ENCODE measurements at places on chromosomes 2 and 18.

DNA sequence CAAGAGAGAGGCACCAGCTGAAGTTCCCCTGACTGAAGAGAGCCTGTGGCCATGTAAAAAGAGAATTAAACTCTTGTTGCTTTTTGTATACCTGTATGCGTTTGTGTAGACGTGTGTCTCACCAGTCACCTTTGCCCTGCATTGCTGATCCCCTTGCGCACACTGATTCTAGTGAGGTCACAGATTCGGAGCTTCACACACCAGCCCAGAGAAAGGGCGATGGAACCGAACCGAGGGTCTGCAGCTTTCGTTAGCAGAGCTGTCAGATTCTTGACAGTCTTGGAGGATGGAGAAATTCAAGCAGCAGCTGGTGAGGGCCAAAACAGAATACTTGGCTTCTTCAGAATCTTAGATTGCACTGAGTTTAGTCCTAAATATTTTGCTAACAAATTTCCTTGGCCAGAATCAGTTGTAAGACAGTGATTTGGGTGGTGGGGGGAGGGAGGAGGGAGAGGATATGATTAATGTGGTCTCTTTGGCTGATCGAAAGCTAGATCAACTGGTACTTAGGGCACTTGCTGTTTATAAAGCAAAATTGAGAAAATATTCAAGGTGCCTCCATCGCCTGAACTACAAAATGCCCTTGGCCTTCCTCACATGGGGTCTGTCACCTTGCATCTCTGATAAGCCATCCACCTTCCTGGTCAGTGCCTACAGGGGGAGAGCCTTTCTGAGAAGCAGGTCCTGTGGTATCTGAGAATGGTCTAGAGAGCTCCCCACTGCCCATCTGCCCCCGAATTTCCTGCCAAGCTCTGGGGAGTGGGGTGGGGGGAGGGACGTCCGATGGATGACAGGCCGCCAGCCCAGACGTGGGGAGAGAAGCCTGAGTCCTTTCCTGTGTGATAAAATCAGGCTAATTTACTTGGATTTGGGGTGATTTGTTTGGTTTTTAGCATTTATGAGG, 123.5 kb downstream of the CABLES1 start:
- no peak for DNase-seq

DNA sequence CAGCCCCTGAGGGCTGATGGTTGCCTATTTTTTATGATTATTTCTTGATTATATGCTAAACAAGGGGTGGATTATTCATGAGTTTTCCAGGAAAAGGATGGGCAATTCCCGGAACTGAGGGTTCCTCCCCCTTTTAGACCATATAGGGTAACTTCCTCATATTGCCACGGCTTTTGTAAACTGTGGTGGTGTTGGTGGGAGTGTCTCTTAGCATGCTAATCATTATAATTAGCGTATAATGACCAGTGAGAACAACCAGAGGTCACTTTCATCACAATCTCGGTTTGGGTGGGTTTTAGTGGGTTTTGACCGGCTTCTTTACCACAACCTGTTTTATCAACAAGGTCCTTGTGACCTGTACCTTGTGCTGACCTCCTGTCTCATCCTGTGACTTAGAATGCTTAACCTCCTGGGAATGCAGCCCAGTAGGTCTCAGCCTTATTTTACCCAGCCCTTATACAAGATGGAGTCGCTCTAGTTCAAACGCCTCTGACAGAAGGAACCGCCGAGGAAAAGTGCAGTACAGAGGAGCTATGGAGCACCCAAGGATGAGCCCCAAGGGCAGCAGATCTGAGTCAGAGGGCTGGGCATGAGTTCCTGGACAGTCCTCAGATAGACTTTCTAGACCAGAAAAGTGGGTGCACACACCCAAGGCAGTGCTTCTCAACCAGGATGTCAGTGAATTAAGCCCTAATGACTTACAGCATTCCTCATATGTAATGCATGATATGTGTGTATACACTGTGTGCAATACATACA, 37.1 kb upstream of the ASAP2 start:
- DNase-seq = no peak

DNA sequence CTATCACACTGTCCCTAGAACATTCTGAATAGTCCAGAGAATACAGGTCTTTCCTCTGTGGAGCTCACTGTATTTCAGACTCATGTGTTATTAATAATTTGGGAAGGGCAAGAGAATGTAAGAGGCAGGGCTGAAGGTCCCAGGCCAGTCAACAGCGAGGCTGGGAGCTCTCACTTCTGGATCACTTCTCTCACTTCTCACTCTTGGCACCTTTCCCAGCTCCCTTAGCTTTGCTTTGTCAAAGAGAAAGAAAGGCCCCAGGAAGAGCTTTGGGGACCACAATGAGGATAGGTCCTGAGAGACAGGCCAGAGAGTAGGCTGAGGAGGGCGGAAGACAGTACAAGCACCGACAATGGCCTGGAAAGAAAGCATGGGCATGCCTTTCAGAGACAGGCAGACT, 11.2 kb downstream of the EFR3B start:
- DNase-seq = no peak

DNA sequence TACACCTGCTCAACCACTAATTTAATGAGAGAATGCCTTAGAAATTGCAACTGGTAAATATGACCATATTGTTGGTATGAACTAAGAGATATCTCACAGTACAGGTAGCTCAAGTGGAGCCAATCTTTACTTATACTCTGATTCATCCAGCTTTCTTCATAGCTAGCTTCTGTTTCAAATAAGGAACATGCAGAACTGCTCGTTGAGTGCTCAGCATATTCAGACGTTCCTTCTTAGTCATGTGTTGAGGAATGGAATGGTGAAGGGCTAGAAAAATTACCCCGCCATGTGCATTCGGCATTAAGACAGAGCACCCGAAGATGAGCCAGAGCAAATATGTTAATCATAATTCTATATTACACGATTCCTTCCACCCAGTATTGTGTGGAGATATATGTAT, 144.0 kb upstream of the VRK2 start:
- DNase-seq = no peak

DNA sequence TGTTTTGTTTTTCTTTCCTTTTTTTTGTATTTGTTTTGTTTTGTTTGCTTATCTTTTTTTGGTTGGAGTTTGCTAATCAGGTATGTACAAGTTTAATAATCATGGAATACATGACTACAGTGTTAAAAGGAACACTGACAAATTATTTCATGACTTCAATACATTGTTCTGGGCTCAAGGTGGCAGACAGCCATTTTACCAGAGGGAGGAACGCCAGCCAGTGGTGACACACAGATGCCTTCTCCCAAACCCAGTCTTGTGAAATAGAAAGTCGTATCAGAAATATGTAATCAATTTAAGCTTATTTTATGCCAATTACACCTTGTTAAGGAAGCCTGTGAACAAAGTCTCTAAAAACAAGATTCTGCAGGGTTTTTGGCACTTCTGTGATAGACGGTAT, 264.0 kb upstream of the EPHA4 start:
- DNase-seq = no peak

DNA sequence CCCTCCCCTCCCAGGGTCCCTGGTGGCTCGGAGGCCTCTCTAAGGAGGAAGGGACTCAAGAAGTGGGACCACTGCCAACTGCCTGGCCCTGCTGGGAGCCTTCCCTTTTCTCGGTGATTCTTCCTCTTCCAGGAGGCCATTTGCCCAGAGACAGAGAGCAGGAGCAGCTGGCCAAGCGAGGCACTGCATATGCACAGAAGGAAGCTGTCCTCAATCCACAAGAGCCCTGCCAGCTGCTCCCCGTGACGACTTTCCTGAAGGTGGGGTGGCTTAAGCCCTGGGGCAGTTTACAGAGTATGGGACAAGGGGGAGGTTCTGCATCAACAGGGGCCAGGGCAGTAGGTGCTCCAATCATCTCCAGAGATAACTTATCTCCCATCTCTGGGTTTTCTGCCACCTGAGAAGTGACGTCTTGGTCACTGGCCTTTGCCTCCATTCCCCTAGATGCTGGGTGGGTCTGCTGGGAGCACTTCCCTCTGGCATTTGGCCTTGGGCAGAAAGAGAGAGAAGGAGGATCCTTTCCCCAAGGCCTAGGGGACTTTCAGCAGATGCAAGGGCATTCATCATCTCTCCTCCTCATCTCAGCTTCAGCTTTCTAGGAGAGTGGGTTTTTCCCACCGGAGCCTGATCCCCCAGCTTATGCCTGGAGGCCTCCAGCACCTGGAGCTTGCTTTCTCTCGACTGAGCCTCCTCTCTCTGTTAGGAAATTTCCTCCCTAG, 28.5 kb downstream of the CIB4 start:
- peak; percentile 6 for DNase-seq

- no peak for DNase-seq
Observed at GRCh38 chr2:224798180-224798579, 82.0 kb upstream of the CCDC195 start.

DNA sequence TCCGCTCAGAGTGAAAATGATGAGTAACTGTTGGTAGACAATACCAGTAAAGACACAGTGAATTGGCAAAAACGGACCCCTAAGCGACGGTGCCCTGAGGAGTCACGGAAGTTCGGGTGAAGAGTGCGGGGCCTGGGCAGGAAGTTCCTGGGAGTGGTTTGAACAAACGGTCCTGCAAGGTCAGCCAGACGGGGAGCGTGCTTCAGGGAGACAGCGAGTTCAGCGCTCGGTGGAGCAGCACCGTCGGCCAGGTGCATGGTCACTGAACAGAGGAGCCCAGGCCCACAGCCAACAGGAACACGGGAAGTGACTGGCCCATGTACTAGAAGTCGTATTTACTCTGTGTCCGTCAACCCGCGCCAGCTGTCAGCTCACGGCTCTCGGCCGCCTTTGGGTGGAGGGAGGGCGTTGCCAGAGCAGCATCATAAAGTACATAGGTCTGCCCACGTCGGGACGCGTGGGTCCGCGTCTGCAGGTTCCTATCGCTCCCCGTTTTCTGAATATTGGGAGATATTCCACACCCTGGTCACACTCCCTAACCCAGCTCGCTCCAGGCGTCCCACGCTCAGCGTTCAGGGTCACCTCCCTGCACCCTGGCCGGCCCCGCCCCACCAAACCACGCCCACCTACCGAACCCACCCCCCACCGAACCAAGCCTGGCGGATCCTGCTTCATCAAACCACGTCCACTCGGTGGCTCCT, 75.6 kb upstream of the UXS1 start:
- peak; percentile 64 for DNase-seq

DNA sequence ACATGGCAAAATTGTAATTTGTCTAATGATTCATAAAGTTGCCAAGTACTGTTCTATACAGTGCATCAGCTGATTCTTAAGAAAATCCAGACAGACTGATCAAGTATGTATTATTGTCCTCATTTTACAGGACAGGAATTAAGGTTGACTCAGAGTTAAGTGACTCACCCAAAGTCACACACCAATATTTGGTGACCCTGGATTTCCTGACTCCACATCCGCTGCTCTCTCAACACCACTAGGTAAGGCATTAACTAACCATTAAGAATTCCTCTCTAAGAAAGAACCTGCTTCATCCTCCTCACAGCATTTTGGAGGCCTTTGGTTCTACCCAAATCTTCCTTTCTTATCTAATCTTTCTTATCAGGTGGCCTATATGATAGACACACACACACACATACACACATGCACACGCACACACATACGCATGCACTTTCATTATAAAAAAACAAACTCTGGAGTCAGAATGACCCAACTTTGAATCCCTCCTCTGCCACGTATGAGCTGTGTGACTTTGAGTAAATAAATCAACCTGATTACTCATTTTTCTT, 150.8 kb downstream of the ANKRD44 start:
- no peak for DNase-seq

DNA sequence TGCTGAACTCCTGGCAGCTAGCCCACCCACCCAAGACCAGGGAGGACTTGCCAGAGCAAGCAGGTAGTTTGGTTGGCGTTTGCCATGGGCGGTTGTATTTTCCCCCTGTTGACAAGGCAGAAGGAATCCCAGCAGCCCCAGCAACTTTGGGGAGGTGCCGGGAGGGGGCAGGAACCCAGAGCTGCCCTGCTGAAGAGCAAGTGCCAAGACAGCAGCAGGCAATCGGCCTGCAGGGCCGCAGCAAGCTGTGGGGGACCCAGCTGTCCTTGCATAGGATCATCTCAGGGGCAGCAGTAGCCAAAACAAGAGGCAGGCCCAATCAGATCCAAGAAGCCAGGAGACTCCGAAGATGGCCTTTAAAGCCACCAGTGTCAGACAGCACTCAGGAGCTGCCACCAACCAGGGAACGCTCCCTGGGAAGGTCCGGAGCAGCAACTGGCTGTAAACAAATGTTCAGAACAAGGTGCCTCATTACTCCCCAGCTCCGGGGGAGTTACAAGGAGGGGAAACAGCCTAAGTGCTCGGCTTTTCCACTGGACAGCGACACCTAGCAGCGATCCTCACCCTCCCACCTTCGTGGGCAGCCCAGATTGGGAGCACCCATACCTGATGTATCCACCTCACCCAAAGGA, 2.1 kb downstream of the ST8SIA5 start:
- peak; percentile 62 for DNase-seq

DNA sequence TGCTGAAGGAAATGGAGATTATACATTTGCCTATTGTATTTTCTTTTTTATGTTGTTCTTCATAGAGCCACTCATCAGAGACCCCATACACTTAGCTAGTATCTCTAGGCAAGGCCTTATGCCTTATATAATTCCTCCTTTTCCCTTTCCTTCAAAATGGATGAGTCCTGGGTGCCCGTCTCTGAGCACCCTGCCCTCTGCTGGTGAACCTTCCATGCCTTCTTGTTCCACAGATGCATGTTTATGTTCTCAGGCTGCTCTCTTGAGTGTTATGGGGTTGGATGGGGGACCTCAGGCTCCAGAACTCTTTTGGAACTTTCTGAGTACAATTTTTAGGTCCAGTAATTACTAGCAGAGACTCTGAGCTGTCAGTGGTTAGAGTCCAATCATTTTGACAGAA, 368.6 kb upstream of the SPRED2 start:
- no peak for DNase-seq

DNA sequence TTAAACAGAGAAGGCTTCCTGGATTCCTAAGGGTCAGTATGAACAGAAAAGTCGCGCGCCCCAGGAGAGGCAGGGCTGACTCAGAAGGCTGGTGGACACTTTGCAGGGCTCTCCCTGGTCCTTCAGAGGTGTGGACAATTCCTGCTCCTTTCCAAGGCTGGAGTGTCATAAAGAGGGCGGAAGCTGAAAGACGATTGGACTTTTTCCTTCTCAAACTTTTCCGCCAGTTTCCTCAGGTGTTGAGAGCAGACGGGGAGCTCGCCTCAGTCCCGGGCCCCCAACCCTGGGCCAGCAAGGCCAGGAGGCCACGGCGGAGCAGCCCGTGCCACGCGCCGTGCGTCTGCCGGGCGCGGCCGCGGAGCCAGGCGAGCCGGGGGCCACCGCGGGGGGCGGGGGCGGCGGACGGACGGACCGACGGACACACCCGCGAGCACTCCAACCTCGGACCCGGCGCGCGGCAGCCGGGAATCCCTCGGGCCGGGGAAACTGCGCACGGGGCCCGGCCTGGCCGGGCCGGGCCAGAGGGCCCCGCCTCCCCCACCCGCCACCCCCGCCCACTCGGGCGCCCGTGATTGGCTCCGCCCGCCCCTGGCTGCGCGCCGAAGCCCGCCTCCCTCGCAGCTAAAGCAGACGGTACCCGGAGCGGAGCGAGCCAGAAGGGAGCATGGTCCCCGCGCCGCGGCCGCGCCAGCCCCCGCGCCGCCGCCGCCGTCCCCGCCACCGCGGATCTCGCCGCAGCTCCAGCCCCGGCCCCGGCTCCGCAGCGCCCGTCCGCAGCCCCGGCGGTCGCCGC, at the start of gene KLHL29:
Gene KLHL29 (plus strand): TSS at position 629 of the 793 bp plus-strand sequence. CDS start 177,018 bp downstream, outside the sequence.
- DNase-seq = peak; percentile 35

All from NCI-H1092 treated with DMSO at 0.1 percent for 48 hours (cell line).